Nephron progenitor cell (in vitro differentiated cells): ENCODE measurements at places on chromosomes 1 and 21.

- DNase-seq = peak; percentile 84
Measured at GRCh38 chr1:153985941-153986761, at the start of gene RAB13. Gene RAB13, minus strand, starts transcription at chr1:153986339. Its CDS starts 103 bp downstream, at chr1:153986236.

- DNase-seq = no peak
Measured at GRCh38 chr1:57711326-57711725, 287.5 kb upstream of the DAB1 start.

DNA sequence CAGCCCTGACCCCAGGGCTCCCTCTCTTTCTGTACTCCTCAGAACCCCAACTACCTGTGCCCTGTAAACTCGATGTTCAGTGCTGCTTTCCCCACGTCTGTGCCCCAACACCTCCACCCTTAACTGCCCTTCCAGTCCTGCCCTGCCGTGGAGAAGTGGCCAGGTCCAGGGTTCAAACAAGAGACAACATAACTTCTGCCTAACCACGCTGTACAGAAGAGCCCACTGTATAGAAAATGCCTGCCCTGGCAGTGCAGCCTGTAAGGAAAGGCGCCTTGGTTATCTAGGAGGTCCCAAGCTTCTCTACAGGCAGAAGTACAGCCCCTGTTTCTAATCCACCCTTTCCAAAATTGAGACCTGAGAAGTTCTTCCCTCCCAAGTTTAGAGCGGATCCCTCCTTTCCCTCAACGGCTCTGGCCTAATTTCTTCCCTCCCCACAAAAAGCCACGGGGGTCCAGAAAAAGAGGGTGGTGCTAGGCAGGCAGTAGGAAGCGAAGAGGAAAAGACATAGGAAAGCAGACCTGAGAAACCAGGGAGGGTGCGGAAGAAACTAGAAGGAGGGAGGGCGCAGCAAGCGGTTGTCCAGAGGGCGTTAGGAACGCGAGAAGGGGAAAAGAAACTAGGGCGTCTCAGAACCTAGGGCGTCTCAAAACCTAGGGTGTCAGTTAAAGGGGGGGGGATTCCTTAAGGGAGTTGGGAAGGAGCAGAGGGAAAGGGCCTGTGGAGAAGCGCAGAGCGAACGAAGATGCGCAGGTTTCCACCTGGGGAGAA is 3.2 kb downstream of the DMRTA2 start:
- DNase-seq = no peak

GRCh38 chr1:247337250-247337746 is 5.6 kb upstream of the ZNF496 start:
- DNase-seq = no peak

- DNase-seq = no peak
Measured at GRCh38 chr1:183070234-183070922, 47.2 kb downstream of the LAMC1 start.
